ENCODE measurements at places on chromosomes 1 and 21.

DNA sequence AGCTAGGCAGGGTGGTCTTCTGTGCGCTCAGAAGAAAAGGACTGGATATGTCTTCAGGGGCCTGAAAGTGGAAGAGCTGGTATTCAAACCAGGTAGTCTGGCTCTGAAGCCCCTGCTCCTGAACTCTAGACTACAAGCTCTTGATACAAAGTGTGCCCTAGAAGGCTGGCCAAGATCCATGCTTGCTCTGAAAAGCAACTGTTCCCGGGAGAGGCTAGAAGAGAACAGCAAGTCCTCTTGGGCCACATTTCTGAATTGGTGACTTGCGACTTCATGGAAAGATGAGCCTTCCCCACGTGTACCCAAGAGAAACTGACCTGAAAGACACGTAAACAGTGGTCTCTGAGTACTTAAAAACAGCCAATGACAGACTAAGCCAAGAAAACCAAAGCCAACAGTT is 123.3 kb upstream of the GRIK3 start:
- DNase-seq, result no peak

- DNase-seq, result no peak
Observed at GRCh38 chr1:114109981-114110380, 43.7 kb downstream of the SYT6 start.

DNA sequence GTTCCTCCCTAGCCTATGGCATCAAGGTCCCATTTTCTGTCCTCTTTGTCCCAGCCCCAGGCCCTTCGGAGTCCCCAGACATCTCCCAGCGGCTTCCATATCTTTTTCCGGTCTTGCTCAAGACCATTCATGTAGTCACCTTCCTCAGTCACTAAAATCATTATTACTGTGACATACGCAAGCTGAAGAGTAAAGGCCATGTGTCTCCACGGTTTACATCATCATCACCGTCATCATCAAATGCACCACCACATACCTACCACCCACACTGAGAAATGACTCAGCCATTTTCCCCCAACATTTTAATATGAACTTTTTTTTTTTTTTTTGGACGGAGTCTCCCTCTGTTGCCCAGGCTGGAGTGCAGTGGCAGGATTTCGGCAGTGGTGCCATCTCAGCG is 43.4 kb downstream of the FHAD1 start:
- DNase-seq, result no peak

- no peak for DNase-seq
Observed at GRCh38 chr21:36099000-36099399, 29.2 kb downstream of the CBR1 start.

GRCh38 chr1:203799157-203799556 is 3.7 kb downstream of the ZBED6 start:
- no peak for DNase-seq

GRCh38 chr21:42315296-42315891 is at the start of gene TFF3:
TSS of gene TFF3 (minus strand) at chr21:42315409. CDS start at chr21:42315374, 35 bp downstream.
- DNase-seq, result no peak

DNA sequence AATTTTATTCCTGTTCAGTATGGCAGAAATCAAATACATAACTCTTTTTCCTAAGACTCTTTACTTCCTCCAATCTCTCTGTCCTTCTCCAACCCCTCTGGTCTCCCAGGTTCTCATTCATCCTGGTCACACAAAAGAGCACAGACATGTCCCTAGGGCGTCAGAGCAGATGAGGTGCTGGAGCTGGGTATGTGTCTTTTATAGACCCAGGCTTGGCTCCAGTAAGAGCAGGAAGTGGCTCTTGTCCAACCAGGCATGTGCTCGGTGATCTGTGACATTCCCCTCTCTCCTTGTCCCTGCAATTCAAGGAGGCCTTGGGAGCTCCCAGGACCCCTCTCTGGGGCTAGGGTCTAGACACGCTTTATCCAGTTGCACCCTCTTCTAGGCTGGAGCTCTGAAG is 18.0 kb upstream of the LCE2D start:
- DNase-seq, result no peak

GRCh38 chr1:226035915-226036314 is 26.6 kb upstream of the H3-3A start:
- no peak for DNase-seq
